ENCODE measurements at places on chromosomes 4 and X.

DNA sequence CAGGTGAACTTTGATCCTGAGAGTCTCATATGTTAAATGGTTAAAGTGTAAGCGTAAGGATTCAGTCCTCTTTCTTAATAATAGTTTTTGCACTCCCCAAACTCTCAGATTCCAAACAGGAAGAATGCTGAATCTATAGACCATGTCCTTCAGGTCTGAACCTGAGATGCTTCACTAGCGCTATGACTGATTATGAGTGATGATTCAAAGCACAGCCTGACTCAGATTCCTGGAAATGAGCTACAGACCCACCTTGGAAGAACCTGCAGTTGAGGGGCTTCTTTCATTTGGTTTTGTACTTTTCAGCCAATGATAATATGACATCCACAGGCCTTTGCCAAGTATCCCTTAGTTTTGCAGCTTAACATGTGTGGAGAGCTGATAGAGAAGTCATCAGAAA lies 1.4 kb downstream of the EDNRA start:
- no peak for DNase-seq

DNA sequence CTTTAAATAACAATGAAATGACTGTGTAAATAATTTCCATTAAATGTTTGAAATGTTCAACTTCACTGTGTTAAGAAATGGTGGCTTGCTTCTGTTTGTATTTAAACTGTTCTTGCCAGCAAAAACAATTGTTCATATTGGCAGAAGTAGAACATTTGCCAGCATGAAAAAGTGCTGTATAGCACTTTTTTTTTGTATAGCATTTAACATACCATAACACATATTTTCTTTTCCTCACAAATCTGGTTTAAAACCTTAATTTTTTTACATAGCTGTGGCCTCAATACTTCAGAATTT lies 94.1 kb downstream of the COX18 start:
- DNase-seq: no peak

DNA sequence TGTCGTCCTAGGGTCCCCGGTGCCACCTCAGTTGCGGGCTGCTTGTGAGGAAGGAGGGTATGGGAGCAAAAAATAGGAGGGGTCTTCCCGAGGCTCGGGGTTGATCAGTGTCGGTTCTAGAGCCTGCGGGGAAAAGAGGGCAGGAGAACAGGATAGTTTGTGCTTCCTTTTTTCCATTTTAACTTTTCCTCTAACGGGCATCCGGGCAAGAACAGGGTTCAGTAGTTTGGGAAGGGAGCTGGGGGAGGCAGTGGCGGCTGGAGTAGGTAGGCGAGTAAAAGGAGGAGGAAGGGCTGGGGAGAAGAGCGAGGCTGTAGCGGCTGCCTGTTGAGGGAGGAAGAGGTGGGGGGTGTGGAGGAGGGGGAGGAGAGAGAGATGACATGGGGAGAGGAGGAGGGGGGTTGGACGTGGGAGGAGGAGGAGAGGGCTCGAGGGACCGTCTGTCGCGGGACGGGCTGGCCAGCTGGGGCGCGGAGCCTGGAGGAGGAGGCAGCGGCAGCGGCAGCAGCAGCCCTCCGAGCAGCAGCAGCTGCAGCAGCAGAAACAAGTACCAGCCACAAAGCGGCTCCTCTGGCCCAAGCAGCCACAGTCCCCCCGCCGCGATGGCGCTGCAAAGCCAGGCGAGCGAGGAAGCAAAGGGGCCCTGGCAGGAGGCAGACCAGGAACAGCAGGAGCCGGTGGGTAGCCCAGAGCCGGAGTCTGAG lies at the start of gene SLC16A2:
SLC16A2 (plus strand) TSS at position 458 of the 704 bp plus-strand sequence; CDS start at position 603, 145 bp downstream.
- DNase-seq: no peak

DNA sequence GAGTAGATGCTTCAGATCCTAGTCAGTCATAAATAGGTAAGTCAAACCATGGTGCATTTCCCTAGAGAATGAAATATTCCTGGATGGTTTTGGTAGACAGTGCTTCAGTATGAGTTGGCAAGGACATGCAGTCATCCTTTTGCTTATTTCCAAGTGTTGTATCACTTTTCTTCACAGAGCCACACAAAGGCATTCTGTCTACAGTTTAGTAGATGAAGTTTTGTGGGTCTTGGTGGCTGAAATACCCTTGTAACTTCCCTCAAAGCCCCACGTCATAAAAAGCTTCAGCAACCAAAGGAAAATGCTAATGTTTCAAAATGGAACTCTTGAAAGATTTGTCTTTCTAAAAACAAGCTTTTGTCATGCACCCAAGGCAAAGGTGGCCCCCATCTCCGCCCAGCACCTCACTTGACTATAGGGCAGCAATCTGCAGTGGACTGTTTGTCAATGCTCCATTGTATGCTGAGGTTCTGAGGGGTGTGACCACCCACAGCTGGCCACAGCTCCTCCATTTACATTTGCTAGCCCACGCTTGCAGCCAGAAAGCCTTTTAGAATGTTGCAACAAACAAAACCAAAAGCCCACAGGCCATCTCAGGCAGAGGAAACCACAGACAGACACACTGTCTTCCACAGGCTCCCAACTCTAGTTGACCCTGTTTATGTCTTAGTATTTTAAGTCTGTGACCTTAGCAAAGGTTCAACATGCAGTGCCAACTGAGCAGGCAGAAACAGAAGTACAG lies 87.1 kb upstream of the FAM9C start:
- DNase-seq: no peak

DNA sequence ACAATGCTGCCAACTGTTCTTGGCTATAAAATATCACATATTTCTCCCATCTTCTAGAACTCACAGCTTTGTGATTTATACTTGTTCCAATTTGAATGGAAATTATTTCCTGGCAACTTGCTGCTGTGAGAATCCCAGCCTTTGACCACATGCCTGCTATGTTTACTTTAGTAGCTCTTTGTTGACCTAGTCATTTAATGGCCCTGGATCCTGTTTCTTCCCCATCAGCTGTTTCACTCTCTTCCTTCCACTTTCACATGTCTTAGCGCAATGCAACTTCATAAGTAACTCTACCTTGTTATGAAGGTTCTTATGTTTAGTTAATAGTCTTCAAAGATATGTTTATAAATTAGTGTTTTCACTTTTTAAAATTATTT lies 1973.6 kb upstream of the AGA start:
- peak; percentile 75 for DNase-seq

- DNase-seq: no peak
Observed at GRCh38 chr4:117783716-117784115, 250.6 kb upstream of the NDST3 start.

- peak; percentile 1 for DNase-seq
Observed at GRCh38 chrX:15269618-15270521, at the start of gene ASB9. Gene ASB9 (minus strand): TSS chrX:15270083. CDS start chrX:15269874, 209 bp downstream.

DNA sequence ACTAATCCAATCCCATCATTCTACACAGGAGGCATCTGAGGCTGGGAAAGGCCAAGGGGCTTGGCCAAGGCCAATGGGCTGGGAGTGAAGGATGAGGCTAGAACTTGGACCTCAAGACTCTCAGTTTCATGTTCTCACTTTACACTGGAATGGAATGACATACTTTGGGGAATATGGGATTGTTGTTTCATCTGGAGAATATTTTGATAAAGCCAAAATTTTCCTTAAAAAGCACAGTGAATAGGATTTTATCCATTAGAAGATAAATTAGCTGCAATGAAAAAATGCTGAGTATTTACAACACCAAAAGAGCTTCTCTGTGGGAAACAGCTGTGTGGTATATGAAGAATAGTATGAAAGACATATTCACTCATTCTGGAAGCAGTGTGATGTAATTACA lies 29.3 kb downstream of the SMIM20 start:
- no peak for DNase-seq

DNA sequence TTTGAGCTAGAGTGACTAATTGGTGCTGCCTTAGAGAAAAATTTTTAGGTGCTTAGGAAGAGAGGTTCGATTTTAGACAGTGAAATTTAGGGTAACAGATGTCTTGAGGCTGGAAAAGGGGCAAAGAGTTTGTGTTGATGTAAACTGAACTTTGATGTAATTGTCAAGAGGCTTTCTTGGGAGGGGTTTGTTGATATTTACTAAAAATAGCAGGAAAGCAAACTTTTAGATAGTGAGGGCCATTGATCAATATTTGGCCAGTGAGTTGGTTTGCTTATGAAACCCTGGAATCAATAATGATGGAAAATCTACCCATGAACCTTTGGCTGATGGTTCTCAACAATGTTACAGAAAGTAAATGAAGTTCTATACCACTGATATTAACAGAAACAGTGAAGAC lies 537.5 kb downstream of the KCNIP4 start:
- DNase-seq: no peak

DNA sequence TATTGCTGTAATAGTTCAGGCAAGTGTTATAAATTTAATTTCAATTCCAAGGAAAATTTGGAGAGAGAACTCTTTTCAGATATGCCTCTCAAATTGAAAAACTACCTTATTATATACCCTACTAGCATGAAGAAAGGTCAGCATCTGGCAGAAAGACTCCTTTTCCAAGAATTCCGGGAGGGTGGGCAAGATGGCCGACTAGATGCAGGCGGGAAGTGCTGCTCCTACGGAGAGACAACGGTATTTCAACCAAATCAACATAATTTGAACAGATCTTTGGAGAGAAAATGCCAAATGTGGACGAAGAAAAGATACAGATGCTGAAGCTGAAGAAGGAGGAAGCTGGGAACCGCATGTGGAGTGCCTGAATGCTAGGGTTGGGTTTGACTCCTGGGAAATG lies 53.8 kb upstream of the INTU start:
- DNase-seq: no peak

GRCh38 chr4:42497142-42497910 lies 100.0 kb downstream of the SHISA3 start:
- no peak for DNase-seq

DNA sequence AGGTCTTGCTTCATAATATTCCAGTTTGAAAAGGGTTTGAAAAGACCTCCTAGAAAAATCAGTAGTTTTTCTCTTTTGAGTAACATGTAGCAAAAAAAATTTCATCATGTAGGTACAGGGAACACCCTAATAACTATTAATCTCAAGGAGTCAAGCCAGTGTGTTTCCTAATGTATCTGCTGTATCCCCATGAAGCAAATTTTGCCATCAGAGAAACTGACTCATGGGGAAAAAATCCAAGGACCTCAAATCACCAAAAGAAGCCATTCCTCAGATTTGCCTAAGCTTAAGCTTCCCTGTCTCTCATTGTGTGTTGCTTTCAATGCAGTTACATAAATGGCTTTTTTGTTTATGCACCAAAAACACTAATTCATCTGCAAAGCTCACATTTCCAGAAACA lies 29.7 kb downstream of the F9 start:
- DNase-seq: no peak

- no peak for DNase-seq
Observed at GRCh38 chr4:173056271-173056670, 112.3 kb upstream of the GALNT7 start.

DNA sequence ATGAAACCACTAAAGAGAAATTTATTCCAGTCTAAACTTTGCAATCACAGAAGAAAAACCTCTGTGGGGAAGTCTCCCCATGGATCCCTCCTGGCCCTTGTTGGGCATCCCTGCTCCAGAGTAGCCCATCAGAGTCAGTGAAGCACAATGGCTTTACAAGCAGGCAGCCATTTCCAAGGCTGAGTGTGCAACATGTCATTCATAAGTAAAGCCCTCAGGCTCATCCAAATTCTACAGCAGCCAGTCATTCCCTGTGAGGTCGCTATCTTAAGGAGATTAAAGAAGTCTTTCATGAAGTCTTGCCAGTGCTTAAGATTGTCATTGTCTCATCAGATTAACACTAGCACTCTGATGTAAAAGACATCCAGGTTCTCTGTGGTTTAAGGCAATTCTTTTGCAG lies 17.0 kb upstream of the MAPK10 start:
- no peak for DNase-seq
